ENCODE measurements at places on chromosomes 7 and 10.

- DNase-seq = no peak
Observed at GRCh38 chr7:108283252-108283651, 153.1 kb upstream of the LAMB4 start.

GRCh38 chr10:116716381-116716780 is 26.0 kb downstream of the HSPA12A start:
- no peak for DNase-seq

DNA sequence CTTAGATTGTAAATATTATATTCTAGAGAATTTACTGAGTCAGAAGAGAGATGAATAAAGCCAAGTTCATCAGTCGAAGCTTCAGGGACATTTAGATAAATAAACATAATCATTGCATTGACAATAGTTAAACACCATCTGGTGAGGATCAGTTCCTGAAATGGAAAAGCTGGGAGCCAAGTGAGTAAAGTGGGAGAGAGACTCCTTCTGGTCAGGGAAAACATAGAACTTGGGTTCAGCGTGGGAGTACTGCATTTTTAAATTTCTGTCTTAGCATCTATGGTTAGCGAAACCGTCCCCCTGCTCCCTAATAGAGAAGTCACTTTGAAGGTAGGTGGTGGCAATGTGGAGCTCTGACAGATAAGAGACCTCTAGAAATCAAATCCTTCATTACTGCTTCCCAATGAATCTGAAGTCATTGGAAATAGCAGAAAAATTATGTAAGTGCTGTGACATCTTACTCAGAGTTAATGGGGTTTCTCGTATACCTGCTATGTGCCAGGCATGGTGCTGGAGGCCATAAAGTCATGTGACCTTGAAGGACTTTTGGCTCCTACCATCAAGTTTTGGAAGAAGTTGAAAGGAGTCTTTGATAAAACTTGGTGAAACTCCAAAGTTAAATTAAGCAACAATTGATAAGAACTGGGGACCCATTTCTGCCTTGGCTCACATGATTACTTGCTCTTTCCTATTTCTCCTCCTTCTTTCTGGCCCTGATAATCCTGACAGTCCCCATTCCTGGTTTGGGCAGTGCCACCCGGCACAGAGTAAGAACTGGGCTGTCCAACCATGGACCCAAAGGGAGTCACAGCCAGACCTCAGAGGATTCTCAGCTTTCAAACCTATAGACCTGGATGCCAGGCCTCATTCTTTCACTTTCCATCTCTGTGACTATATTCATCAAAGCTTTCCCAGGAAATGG is 211.2 kb downstream of the C7orf25 start:
- DNase-seq = no peak

- peak; percentile 98 for DNase-seq
Observed at GRCh38 chr7:130912862-130913638, 179.0 kb upstream of the KLF14 start.

- DNase-seq = no peak
Observed at GRCh38 chr7:111678986-111679385, 116.7 kb upstream of the IMMP2L start.

DNA sequence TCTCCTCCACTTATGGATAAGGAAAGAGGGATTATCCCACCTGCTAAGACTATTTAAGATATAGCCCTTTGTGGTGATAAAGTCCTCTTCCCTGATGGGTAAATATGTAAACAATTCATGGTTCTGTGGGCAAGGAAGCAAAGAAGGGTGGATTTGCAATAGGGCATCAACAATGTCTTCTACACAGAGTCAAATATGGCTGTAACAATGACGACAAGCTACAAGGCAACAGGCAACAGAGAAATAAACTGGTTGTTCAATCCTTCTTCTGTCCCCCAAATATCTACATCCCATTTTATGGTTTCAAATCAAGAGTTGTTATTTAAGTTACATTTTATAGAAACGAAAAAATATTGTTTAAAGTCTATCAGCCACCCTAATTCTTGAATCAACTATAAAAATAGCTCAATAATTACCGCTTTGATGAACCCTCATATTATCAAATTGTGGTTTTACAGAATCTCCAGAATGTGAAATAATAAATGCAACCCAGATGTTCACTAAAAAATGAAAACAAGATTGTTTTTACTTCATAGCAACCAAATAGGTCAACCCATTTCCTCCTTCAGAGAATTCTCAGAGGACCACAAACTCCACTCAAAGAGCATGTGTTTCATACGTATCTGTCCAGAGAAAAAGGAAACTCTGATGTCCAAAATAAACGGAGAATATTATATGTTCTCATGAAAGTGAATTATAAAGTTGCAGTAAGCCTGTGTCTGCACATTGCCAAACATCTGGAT is 13.8 kb downstream of the CYTH3 start:
- peak; percentile 96 for DNase-seq

GRCh38 chr10:63819753-63820329 is 298.6 kb downstream of the REEP3 start:
- peak; percentile 78 for DNase-seq

GRCh38 chr10:131930586-131931330 is 29.9 kb downstream of the PPP2R2D start:
- DNase-seq = no peak

DNA sequence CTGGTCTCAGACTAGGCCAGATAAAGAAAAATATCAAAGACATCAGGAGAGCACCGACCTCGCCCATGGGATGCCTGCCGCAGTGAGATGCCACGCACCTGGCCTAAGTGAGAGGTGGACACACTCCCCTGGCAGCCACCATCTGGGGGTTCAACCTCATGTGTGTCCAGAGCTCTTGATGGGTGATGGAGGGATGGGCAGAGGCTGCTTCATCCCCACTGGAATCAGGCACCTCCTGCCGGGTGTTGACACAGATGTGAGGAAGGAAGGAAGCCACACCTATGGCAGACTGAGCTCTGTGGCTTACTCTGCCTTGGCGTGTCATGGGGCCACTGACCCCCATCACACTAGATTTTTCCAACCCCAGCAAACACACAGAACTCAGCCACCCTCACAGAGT is 11.4 kb downstream of the ZNF488 start:
- DNase-seq = no peak

GRCh38 chr7:137036768-137037167 is 168.3 kb downstream of the CHRM2 start:
- DNase-seq = peak; percentile 10

GRCh38 chr7:129801882-129802281 is 150.9 kb downstream of the UBE2H start:
- DNase-seq = no peak

- no peak for DNase-seq
Observed at GRCh38 chr10:121084675-121085070, 233.5 kb downstream of the WDR11 start.

- DNase-seq = peak; percentile 9
Observed at GRCh38 chr7:137328373-137329120, 15.0 kb downstream of the PTN start.

- peak; percentile 41 for DNase-seq
Observed at GRCh38 chr7:48312151-48312550, 140.9 kb downstream of the ABCA13 start.

DNA sequence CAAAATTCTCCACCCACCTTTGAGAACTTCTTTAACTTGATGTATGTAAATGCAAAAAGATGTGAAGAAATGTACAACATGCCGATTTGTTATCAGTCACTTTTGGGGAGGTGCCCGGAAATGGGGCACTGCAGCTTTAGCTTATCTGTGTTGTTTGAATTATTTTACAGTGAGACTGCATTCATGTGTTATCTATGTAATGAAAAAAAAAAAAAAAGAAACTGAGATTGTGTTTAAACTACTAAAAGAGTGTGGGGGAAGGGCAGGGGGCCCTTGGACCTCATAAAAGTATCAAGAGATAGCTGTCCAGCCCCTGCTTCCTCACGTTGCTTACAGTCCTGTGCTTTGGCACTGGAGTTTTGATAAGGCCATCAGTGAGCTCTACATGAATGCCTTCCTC is 259.4 kb downstream of the STK31 start:
- no peak for DNase-seq

GRCh38 chr7:41156268-41156667 is 546.6 kb downstream of the INHBA start:
- no peak for DNase-seq

DNA sequence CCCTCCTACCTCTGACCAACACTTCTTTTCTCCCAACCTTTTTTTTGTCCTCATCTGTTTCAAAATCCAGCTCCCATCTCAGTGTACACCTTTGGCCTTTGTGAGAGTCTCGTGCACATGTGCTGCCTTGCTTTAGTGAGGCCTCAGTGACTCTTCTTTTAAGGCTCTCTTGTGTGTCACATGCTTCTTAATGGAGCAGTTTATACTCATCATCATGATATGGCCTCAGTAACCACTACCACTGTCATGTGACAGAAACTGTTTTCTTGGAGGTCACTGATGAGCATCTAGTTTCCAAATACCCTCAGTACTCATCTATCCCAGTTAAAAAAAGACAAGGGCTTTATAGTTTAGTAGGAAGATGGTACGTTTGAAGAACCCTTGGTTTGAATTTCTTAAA is 8.1 kb upstream of the ARHGAP22 start:
- DNase-seq = peak; percentile 31

DNA sequence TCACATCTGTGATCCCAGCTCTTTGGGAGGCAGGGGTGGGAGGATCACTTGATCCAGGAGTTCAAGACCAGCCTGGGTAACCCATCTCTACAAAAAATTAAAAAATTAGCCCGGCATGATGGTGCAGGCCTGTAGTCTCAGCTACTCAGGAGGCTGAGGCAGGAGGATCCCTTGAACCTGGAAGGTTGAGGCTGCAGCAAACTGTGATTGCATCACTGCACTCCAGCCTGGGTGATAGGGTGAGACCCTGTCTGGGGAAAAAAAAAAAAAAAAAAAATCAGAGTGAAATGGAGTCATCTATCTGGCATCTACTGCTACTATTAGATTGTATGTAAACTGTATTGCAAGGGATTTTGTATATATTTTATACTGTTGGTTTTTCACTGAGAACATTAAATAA is 59.1 kb downstream of the KMT2E start:
- no peak for DNase-seq

DNA sequence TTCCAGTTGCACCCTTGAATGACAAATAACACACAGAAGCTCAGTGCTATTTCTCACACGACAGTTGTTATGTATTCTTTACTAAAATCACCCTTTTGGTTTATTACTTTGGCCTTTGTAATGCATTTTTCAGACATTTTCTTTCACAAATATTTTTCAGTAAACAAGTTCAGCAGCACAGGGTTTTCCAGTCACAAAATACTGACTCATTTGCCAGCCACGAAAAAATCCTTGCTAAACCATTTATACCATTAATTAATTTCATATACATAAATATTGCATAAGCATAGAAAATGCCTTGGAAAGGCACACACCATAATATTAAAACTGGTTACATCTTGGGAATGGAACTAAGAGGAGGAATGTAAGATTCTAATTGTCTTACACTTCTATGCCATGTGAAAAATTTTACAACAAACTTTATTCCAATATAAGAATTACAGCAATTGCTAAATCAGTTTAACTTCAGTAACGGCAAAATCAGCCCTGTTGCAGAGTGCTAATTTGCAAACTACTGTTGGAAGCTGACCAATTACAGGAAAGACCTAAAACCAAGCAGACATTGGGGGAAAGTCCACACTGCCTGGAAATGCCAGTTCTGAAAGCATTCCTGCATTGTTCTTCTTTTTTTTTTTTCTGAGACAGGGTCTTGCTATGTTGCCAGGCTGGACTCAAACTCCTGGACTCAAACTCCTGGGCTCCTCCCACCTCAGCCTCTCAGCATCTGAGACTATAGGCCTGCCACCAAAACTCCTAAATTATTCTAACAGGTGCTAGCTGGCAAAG is 31.6 kb upstream of the PBLD start:
- DNase-seq = peak; percentile 61

DNA sequence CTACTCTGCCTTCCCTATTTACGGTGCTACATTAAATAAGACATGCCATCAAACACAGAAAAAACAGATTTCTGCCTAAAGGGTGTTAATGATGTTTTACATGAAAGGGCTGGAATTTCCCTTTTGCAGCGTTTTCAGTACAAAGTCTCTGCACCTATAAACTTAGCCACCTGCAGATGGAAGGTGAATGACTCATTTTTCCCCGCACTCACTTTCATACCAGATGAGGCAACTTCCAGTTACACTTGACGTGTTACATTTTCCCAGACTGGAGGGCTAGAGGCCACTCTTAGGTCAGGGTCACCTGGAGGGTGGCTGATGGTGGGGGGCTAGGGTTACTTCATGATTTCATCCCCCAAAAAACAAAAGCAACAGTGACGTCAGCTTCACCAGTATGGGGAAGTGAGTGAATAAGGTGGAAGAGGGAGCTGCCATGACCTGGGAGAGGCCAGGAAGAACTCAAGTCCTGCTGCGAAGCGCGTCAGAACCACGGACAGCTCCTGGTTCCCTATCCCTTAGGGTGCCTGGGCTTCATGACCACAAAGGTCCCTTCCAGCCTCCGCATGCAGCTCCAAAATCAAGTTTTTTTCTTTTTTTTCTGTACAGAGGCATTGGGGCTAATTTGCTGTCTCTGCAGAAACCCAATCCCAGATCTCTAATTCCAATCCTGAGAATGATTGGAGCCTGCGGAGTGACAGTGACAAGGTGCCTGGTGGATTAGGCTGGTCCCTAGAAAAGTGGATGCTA is 94.0 kb downstream of the ADARB2 start:
- DNase-seq = no peak

DNA sequence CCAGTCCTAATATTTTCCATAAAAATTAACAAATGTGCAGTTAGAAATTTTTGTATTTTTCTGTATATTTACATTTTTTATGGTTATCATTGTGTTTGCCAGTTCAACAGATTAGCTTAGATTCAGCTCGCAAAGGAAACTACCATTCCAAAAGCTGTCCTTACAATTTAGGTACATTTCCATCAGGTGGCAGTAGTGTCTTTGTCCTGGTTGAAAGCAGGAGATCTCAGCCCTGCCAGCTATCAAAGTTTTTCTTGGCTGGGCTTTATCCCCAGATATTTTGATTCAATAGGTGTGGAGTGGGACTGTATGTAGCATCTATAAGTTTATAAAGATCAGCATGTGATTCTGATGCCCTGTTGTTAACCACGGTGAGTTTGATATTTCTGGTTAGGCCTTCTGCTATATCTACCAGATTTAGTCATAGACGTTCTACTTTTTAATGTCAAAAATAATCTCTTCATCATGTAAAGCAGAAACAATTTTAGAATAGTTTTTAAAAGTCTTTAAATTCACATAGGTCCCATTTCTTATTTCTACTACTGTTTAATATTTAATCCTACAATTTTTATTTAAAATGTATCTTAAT is 15.5 kb upstream of the ICA1 start:
- DNase-seq = no peak

GRCh38 chr10:79130255-79130654 is 61.5 kb downstream of the ZMIZ1 start:
- DNase-seq = no peak
